ENCODE measurements at places on chromosomes 11 and 22. TPM values are rescaled to one million over a fixed set of nuclear protein-coding genes. Genes with fewer than 3 reads are reported as not detected.

The DUSP8 gene
- 0.88 TPM for total RNA-seq

The CSTF3 gene
- total RNA-seq = 30.2 TPM

The CD82 gene
- total RNA-seq = 97.5 TPM

The SCGB2A2 gene
- total RNA-seq = not detected

The APOBEC3B gene
- 0.41 TPM for total RNA-seq

The OR4D5 gene
- total RNA-seq = not detected

The SCGB1C1 gene
- not detected for total RNA-seq

The ART1 gene
- total RNA-seq = not detected

The INS gene
- not detected for total RNA-seq

The MS4A6E gene
- not detected for total RNA-seq

The SSH3 gene
- total RNA-seq = 27.7 TPM

The SULT4A1 gene
- not detected for total RNA-seq

The CNGA4 gene
- 0.07 TPM for total RNA-seq

The KCNK4 gene
- total RNA-seq = not detected

The XKR3 gene
- total RNA-seq = not detected

The ZP1 gene
- total RNA-seq = not detected

The SMC1B gene
- total RNA-seq = 0.03 TPM

The CATSPERZ gene
- 0.44 TPM for total RNA-seq

The TRIM48 gene
- total RNA-seq = not detected

The OOSP2 gene
- not detected for total RNA-seq

The TRAF6 gene
- 11.2 TPM for total RNA-seq

The RIMBP3C gene
- total RNA-seq = not detected

The CARD16 gene
- total RNA-seq = 11.6 TPM

The TMEM151A gene
- not detected for total RNA-seq

The MTA2 gene
- total RNA-seq = 172 TPM

The PTPRCAP gene
- 0.32 TPM for total RNA-seq

The GDPD4 gene
- total RNA-seq = not detected

The RFPL2 gene
- total RNA-seq = not detected

The C1QTNF4 gene
- total RNA-seq = 0.14 TPM

The FGF19 gene
- 0.17 TPM for total RNA-seq

The CAPN5 gene
- total RNA-seq = 0.81 TPM
